ENCODE measurements at places on chromosomes 7 and 10.
A peak's percentile ranks its signal among the peaks of the same experiment; 100 is the strongest.

- DNase-seq = no peak
Measured at GRCh38 chr7:138369797-138370196, 90.3 kb upstream of the TRIM24 start.

DNA sequence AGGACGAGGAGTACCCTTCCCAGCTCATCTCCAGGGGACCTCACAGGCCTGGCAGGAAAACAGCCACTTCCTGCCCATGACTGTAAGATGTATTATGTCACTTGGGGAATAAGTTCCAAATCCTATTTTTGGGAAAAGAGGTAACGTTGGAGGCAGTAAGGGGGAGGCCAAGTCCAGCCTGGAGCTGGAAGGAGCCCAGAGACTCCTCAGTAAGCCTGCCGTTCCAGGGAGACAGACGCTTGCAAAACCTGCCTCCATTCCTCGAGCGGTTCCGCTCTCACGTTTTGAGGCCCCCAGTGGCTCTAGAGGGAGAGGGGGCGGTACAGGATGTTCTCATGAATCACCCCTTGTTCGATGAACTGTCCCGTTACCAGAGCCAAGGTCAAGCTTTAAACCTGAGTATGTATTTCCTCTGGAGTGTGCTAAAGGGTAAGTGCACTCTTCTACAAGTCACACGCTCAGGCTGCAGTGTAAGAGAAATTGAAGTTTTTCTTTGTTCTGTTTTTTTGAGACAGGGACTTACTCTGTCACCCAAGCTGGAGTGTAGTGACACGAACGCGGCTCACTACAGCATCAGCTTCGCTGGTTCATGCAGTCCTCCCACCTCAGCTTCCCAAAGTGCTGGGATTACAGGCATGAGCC, 45.5 kb upstream of the CYTH3 start:
- no peak for DNase-seq

- peak; percentile 21 for DNase-seq
Measured at GRCh38 chr10:119893074-119893473, 544 bp downstream of the SEC23IP start.

DNA sequence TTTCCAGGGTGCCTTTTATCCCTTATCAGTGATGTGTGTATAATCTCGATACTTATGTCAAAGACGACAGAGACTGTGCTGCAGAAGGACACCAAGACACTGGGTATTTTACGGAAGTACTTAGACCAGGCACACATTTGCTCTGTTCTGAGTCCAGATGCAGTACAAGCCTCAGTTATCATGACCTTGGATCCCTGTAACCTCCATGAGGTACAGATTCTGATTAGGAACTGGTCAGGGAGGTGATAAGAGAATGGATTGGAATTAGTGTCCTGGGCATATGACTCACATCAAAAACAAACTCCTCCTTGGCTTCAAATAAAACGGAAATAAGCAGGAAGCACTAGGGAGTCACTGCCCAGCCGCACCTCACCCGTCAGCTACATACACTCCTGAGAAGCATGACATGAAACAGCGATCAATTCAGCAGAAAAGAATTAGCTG, 146.5 kb downstream of the SFMBT2 start:
- DNase-seq = no peak

DNA sequence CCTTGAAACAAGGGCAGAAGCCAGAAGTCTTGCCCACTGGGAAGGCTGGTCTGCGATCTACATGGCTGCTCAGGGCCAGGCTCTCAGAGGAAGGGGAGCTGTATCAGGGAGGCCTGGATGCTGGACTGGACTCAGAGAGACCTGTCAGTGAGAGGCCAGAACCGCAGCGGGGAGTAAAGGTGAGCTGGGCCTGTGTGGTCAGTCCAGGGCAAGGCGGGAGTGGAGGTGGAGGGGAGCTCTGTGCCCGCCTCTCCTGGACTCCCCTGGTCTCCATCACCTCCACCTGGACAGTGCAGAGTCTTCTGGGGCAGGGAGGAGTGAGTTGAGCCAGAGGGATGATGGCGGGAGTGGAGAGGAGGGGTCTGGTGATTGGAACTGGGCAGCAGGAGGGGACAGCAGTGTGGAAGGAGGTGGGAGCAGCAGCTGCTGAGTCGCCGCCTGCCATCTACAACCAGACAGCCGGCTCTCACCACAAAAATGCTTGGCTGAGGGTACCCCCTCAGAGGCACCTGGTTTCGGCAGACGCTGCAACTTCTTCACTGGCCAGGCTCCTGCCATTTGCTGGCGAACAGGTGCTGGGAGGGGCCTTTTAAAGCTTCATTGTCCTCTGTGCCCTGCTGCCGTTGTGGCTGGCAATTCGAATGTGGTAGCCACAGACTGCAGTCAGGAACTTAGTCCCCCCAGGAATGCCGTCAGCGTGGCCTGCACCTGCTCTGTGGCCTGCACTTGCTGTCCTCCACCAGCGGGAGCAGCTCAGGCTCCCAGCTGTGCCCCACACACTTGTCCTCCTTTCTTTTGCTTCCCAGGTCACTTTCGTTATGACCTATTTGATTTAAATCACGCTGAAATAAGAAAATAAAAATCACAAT, 3.5 kb downstream of the RASSF4 start:
- no peak for DNase-seq

GRCh38 chr10:121221991-121222390, 370.8 kb downstream of the WDR11 start:
- no peak for DNase-seq

DNA sequence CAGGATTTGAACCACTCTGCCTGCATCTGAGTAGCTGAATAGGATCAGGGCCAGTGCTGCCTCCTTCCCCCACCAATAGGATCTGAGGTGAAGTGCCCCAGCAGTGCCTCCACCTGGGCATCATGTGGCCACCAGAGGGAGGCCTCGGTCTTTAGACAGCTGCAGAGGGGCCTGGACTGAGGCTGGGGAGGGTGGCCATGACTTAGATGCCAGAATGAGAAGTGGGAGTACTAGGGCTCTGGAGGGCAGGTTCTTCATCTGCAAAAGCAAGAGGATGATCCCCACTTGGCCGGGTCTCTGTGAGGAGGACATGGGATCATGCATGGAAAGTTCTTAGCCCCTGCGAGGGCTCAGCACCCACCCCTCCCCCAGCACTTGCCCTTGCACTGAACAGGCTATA, 56.9 kb downstream of the NEUROG3 start:
- no peak for DNase-seq

- no peak for DNase-seq
Measured at GRCh38 chr7:130398526-130399090, 18.3 kb downstream of the CPA1 start.

DNA sequence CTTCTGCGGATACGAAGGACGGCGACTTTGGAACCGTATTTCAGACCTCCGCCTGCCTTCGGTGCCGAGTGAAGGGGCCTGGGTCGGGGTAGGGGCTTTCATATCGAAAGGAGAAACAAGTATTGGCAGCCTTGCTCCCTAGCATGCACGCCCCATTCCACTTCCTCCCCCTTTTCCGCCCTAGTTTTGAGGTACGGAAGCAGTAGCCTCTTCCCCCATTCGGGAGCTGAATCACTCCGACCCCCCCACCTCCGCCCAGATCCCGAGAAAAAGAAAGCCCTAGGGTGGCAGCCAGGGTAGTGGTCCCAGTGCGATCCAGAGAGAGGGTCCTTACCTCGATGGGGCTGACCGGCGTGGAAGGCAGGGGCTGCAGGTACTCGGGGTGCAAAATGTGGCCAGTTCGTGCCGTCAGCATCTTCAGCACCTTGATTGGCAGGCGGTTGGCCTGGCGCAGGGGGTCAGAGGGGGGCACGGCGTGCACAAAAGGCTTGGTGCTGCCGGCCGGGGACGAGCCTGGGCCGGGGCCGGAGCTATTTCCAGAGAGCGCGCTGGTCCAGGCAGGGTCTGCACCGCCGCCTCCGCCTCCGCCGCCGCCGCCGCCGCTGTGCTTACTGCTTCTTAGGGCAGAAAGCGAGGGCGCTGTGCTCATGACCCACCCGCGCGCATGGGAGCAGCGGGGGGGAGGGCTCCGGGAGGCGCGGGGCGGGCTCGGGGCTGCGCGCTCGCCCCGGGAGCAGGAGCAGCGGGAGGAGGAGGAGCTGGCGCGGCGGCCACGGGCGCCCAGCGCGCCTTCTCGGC, 594 bp downstream of the ZNF503 start:
- DNase-seq = no peak

GRCh38 chr10:123904834-123905409, 13.3 kb upstream of the CPXM2 start:
- no peak for DNase-seq

GRCh38 chr7:89451911-89452310, 656.4 kb upstream of the TEX47 start:
- DNase-seq = no peak

- DNase-seq = no peak
Measured at GRCh38 chr7:152050547-152050971, 25.1 kb downstream of the GALNT11 start.

GRCh38 chr10:69421611-69422308, 5.0 kb upstream of the TACR2 start:
- no peak for DNase-seq

DNA sequence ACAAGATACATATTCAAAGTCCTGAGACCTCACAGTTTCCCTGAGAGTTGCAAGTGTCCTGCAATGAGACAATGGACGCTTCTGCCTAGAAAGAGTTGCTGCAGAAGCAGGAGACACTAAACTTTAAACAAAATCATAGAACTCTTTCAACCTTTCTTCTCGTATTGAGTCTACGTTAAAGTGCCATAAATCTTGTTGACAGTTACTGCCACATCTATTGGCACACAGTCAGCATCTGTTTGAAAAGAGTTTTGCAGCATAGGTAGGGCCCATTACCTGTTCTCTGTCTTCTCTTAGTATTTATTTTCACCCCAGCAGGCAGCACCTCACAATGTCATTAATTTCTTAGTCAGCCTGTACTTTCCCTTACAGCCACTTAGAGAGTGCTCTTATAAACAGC, 335.3 kb upstream of the ETV1 start:
- DNase-seq = no peak

GRCh38 chr10:102645741-102646609, 1.7 kb downstream of the TRIM8 start:
- peak; percentile 75 for DNase-seq

- no peak for DNase-seq
Measured at GRCh38 chr10:14609178-14609577, 165.5 kb downstream of the FAM107B start.

DNA sequence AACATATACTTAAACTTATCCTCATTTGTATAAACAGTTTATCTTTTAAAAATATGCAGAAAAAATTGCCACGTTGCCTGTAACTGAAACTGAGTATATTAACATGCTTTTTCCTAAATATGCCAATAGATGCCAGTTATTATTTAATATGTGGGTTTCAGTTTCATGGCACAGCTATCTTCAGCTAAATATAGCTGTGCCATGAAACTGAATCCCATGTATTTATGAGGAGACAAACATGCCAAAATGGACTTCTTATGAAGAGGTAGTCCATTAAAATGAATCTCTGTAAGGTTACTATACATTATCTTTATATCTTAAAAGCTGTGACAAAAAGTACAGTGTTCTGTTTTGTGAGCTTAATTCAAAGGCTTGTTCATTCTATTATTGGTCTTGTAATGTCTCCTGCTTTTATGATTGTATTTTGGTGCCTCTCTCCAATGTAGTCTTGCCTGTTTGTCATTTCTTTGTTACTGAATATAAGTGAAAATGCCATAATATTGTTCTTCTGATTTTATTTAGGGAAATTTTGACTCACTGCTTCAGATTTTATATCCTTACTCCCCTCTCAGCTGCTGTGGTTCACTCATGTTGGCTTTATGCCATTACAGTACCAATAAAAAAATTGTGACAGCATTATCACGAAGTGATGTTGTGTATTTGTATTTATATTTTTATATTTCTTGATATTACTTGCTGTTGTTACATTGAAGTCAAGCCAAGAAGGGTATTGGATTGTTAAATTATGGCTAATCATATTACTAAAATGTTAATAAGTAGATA, 34.3 kb upstream of the CACNA2D1 start:
- no peak for DNase-seq

- DNase-seq = no peak
Measured at GRCh38 chr10:118256825-118257570, 85.1 kb downstream of the FAM204A start.

- DNase-seq = no peak
Measured at GRCh38 chr10:45379891-45380540, 6.0 kb downstream of the ALOX5 start.

GRCh38 chr7:134619627-134620331, 26.9 kb upstream of the BPGM start:
- DNase-seq = no peak

GRCh38 chr10:100122780-100123179, 41.1 kb upstream of the CPN1 start:
- DNase-seq = no peak

GRCh38 chr7:110775046-110775445, 315.9 kb upstream of the LRRN3 start:
- no peak for DNase-seq

DNA sequence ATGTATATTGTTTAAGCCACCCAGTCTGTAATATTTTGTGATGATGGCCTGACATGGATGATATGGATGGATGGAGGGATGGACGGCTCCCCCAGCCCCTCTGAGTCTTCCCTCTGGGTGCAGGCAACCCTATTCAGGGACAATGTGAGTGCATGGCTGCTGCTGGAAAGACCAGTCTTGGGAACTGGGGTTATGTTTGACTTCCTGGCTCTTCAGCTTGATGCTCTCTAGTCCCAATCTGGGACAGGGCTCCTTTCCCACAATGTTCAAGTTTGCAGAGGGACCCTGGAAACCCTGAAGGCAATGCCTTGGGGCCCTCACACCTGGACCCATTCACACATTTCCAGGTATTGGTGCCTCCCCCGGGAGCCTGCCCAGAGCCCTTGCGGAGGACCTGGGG, 52.3 kb upstream of the RET start:
- no peak for DNase-seq

DNA sequence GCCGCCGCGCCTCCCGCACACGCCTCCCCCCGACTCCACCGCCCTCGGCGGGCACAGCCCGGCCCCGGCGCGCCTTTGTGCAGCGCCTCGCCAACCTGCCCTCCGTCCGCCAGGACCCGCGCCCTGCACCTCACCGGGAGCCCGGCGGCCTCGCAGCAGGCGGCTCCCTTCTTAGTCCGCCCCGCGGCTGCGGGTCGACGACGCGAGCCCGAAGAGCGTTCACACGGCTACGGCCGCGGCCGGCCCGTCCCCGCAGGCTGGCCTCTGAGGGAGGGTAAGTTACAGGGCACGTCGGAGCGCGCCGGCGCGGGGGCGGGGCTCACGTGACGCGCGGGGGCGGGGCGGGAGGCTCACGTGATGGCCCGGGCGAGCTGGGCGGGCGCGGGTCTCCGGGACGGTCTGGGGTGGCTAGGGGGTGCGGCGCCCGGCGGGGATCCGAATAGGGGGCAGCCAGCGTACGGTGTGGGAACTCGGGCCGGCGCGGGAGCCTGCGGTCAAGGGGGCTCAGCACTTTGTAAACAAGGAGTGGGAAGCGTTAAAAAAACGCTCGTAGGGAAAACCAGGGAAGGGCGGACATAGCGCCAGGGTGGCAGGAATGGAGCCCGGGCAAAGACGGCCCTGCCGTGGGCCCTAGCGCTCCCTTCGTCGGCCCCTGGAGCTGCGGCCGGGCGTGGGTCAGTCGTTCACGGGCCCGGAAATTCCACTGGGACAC, at the start of gene ARHGAP12:
TSS of gene ARHGAP12 (minus strand) at position 283 of the 712 bp plus-strand sequence. CDS start 19,976 bp downstream, outside the sequence.
- DNase-seq = peak; percentile 81

GRCh38 chr10:133379801-133380666, 972 bp downstream of the PAOX start:
- no peak for DNase-seq
